Osteoblast (primary cell): ENCODE measurements at places on chromosomes 5 and 9.

GRCh38 chr5:172276214-172276613 is 7.3 kb downstream of the UBTD2 start:
- no peak for DNase-seq

GRCh38 chr5:95963650-95964410 is 2.2 kb upstream of the ELL2 start:
- DNase-seq: no peak

GRCh38 chr5:162132348-162132747 is 64.8 kb downstream of the GABRG2 start:
- DNase-seq: no peak

- no peak for DNase-seq
Observed at GRCh38 chr9:15485836-15486666, 24.7 kb downstream of the PSIP1 start.

DNA sequence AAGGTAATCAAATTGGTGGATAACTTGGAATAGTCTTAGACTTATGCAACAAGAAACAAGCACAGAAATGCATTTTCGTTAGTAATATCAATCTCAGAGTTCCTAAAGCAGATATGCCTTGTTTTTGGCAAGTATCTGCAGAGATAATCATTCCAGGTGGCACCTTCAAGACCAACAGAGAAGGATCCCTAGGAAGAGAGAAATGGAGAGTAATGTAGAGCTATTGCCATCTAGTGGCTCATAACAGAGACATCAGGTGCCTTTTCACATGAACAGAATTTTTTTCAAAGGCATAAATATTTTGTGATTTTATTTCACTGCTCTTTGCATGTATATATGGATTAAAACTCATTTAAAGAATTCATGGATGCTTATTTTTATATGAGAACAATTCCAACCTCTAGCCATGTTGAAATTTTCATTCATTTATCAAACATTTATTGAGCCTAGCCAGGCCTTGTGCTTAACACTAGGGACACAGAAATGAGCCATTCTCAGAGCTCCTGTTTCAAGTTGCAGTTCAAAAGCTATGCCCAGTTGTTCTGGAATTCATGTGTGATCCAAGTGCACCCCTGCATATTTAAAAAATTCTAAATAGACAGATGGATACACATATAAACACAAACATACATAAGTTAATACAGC is 117.5 kb upstream of the OR13F1 start:
- peak; percentile 64 for DNase-seq

GRCh38 chr5:39083968-39084367 is 9.8 kb upstream of the RICTOR start:
- DNase-seq: no peak

DNA sequence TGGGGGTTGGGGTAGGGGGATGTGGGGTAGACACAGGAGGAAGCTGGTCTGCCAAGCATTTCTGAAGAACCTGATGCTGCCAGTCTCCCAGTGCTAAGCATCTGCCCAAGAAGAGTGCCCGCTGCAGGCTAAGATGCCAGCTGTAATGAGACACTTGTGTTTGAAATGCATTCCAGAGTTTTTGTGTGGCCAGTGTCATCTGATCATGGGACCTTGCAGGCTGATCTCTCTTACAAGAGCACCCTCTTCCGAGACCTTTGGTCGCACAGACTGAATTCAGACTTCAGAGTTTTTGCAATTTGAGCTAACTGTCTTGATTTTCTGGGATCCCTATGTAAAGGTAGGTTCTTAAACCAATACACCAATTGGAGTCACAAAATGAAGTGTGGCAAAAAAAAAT is 58.1 kb downstream of the DENND1A start:
- no peak for DNase-seq

- DNase-seq: peak; percentile 88
Observed at GRCh38 chr5:141192110-141192725, at the start of gene PCDHB10. Gene PCDHB10 (plus strand): TSS chr5:141192353. CDS start chr5:141192553, 200 bp downstream.

- no peak for DNase-seq
Observed at GRCh38 chr9:127451608-127451857, 223 bp downstream of the LRSAM1 start.

DNA sequence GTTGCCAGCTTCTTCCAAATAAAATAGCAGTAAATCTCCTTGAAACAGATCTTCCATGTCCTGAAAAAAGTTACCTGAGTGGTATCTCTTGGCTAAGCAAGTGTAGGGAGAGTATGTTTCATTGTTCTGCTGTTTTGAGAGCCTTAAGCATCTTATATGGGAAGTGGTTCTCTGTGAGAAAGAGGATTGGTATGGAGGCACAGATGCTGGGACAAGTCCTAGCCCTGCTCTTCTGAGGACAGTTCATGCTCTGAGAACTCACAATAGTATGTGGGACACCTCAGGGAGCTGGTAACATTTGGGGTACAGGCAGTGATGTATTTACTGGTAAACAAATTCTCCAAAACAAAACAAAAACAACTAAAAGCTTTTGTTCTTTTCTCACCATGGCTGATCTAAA is 2.0 kb downstream of the PPP3R2 start:
- peak; percentile 50 for DNase-seq

DNA sequence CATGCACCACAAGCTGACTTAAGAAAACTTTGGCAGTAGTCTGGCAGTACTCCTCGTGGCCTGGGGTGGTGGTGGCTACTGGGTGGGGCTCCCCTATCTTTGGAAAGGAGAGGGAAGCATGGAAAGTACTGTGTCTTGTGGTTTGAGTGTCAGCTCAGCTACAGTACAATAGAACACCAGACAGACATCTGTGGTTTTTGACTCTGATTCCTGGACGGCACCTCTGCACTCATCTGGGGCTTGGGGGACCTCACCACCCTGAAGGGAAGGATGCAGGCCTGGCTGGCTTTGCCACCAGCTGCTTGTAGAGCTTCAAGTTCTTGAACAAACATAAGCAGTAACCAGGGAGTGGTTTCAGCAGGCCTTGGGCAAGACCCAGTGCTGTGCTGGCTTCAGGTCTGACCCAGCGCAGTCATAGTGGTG is 40.6 kb downstream of the TNFSF8 start:
- no peak for DNase-seq

DNA sequence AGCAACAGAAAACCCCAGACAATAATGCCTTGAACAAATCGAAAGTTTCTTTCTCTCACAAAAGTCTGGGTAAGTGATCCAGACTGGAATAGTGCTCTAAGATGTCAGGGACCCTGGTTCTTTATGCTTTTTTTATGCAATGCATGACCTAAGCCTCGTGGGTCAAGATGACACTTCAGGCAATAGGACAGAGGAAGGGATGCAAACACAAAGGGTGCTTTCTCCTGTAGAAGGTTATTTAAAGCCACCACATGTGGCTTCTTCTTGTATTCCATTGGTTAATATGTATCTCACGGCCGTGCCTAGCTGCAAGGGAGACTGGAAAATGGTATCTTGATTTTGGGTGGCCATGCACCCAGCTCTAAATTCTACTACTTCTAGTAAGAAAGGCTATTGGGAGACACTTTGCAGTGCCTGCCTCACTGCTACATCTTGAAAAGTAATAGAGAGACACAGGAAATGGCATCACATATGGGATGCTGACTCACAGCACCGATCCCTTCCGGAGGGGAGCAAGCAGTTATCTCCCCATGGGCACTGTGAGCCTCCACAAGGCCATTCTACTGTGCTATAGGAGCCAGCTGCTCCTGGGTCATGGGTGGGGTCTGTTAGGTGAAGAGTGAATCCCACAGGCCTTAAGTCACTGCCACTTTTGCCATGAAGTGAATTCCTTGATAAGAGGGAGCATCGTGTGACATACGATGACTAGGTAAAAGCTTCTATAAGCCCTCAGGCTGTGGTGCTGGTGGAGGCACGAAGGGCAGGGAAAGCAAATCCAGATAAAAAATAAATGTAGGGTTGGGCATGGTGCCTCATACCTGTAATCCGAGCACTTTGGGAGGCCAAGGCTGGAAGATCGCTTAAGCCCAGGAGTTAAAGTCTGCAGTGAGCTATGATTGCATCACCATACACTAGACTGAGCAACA is 32.5 kb upstream of the RAB14 start:
- DNase-seq: no peak

- no peak for DNase-seq
Observed at GRCh38 chr5:115402822-115403577, 106.5 kb upstream of the CCDC112 start.

GRCh38 chr9:79134654-79135053 is 437.1 kb upstream of the TLE4 start:
- no peak for DNase-seq
